NCI-H446 (cell line): ENCODE measurements at places on chromosomes 1 and 21.
A peak's percentile ranks its signal among the peaks of the same experiment; 100 is the strongest.

DNA sequence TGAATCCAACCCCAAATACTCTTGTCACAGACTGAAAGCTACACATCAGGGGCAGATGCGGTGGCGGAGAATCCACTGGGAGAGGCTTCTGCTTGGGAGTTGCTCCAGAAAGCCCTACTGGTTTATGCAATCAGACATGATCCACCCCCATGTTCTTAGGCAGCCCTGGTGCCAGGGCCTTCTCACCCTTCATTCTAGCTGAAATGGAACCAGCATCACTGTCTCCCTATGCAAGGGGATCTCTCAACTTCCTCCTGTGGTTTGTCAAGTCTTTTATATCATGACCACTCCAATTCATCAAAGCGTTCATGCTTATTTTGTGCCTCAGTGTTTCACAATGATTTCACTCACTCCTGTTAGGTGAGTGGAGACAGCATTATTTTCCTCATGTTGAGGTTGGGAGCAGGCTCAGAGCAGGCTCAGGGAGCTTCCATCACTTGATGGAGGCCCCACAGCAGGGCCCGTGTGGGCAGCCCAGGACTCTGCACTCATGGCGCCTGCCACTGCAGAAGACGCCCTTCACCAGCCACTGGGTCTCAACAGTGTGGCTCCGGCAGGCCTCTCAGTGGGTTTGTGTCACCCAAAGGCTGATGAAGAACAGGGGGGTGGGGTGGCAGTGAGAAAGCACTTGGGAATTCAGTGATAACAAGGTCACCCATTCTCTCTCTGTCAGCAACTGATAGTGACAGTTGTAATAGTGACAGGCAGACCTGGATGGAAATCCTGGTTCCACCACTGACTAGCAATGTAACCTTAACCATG lies 67.1 kb downstream of the CD58 start:
- DNase-seq, result no peak

DNA sequence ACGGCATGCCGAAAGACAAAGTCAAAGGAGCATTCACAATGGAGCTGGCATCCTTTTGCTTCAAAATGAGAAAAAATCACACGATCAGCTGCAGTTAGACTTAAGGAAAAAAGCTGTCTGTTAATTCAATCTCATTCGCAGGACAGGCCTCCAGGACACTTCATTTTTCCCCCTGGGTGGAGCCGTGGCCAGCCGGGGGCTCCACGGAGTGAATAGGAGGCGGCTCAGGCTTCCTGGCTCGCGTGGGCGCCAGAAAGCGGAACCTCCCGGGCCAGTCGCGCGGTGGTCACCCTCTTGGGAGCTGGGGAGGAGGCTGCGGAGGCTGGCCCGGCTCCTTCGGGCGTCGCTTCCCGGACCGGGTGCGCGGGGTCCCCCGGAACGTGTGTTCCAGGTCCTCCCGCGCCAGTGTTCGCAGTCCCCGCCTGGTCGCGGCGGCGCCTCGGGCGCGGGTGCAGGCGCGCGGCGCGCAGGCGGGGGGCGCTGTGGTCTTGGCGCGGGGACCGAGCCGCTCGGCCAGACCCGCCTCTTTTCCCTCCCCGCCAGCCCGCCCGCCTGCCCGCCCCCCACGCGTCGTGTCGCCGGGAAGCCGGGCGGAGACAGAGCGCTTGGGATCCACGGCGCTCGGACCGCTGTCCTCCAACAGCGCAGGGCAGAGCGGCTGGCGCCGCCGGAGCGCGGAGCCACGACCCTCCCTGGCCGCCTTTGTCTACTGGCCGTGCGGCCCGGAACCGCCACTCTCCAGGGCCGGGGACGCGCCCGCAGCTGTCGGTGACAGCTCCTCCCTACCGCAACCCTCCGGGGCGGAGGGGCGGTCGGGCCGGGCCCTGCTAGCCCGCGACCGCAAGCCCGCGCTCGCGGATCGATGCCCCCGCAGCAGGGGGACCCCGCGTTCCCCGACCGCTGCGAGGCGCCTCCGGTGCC lies at the start of gene RHOU:
RHOU (plus strand) TSS at position 599 of the 921 bp plus-strand sequence; CDS start at position 863, 264 bp downstream.
- DNase-seq, result peak; percentile 32

- no peak for DNase-seq
Observed at GRCh38 chr1:33442141-33442540, 11.2 kb upstream of the PHC2 start.

DNA sequence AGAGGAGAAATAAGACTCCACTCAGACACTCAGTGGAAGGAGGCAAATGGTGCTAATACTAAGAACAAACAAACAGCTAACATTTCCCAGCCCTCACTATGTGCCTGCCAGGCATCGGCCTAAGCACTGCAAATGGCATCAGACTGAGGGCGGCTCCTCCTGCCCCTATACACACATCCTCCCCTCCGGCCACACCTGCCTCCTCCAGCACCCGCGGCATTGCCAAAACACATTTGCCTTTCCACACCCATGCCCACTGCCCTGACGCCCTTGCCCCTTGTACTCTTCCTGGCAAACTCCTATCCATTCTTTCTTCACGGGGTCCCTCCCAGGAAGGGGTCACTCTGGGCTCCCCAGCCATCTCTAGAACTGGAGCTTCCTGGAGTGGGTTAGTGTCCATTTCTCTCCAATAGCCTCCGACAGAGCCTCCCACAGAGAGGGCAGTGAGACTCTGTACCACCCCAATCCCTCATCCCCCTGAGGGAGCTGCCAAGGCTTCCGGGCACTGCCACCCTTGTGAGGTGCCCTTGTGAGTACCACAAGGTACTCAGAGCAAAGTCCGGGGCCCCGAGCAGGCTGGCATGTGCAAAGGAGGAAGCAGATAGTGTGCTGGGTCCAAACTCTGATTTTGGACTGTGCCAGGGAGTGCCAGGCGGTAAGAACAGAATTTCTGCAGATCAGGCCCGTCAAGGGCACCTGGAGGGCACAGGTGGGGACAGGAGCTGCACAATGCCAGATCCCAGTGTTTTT lies 959 bp downstream of the AKR7A3 start:
- DNase-seq, result no peak

- no peak for DNase-seq
Observed at GRCh38 chr1:162823771-162824525, 33.4 kb downstream of the HSD17B7 start.

GRCh38 chr21:22277341-22277740 lies 1279.1 kb downstream of the NCAM2 start:
- no peak for DNase-seq

- no peak for DNase-seq
Observed at GRCh38 chr1:207861442-207862177, 49.3 kb downstream of the CD34 start.
